ENCODE measurements at places on chromosomes 7 and 10. TPM values are rescaled to one million over a fixed set of nuclear protein-coding genes. Genes with fewer than 3 reads are reported as not detected.

DNA sequence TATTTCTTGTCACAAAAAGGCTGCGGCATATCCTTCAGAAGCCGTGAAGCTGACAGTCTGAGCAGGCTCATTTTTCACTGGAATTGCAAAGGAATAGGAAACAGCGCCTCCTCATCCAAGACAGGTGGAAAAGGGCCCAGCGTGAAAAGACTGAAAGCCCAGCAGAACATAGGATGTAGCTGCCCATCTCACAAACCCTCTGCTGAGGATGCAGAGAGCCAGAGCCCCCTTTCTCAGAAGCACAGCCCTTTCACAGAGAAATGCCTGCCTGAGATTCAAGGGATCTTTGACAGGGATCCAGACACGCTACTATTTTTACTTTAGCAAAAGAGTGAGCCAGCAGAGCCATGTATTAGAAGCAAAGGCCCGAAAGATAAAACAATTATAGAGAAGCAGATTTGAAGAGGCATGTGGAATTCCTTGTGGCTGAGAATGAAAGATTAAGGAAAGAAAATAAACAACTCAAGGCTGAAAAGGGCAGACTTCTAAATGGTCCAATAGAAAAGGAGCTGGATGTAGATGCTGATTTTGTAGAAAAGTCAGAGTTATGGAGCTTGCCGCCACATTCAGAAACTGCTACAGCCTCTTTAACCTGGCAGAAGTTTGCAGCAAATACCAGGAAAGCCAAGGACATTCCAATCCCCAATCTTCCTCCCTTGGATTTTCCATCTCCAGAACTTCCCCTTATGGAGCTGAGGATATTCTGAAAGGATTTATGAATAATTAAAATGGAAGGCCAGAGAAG lies 36.9 kb downstream of the GDI2 start:
- no peak for DNase-seq

- no peak for DNase-seq
Observed at GRCh38 chr7:158778471-158778870, 50.8 kb downstream of the ESYT2 start.

- no peak for DNase-seq
Observed at GRCh38 chr7:42549866-42550485, 313.0 kb upstream of the GLI3 start.

- DNase-seq: peak; percentile 87
Observed at GRCh38 chr7:159030490-159031134, 114.1 kb downstream of the VIPR2 start.

DNA sequence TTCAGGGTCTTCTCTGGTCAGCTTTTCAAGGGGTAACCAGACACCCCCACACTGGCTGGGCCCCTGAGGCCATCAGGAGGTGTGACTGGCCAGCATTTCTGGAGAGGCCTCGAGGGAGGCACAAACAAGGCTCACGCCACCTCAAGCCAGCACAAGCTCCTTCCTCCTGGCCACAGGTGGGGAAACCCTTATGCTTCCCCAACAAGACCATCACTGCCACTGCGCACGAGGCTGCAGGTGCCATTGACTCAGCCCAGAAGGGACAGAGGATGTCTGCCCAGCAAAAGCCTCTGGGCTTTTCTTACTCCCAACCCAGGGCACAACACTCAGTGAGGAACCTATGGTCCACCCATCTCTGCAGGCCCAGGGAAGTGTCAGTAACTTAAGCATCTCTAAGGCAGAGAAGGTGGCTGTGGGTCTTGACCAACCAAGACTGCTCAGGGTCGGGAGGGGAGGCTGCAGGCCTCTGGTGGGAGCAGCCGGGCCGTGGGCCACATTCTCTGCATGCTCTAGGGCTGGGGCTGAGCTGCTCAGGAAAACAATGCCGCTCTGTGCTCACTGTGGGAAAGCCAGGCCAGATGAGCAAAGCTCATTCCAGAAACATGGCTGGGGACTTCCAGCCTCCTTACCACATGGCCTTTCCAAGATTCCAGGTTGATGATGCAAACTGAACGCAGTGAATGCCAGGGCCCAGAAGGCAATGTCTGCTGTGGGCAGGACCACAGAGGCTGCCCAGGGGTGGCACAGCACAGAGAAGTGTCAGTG lies 24.2 kb upstream of the RASSF4 start:
- DNase-seq: no peak

DNA sequence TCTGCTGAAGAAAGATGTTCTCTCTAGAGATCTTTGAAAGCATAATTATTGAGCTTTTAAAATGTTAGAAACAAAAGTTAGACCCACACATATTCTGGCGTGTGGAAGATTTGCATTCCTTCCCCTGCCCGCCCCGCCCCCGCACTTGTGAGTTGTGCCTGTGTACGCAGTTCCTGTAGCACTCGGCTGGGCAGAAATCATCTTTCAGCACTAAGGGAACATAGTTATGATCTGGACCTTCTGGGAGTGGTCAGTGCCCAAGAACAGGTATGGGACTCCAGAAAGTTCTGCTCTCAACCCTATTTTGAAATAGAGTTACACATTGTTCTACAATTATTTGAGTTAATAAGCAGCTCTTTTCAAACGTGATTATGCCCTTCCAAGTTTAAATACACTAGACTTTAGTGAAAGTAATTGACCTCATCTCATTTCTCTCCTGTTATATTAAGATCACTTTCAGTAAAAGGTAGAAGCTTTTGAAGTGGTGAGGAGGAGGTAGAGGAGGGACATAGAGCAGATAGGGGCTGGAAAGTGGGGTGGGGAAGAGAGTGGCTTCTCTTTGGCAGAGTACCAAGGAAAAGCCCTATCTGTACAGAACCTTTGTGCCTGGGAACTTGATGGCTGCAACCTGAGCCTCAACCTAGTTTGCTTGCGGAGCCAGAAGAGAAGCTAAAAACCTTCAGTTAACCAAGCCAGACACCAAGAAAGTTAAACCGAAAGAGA lies 5.7 kb downstream of the BLVRA start:
- DNase-seq: peak; percentile 60

Gene EVX1
- total RNA-seq: not detected

- no peak for DNase-seq
Observed at GRCh38 chr10:22183771-22184461, 33.9 kb downstream of the EBLN1 start.

Gene DGKB
- total RNA-seq: 1.5 TPM

DNA sequence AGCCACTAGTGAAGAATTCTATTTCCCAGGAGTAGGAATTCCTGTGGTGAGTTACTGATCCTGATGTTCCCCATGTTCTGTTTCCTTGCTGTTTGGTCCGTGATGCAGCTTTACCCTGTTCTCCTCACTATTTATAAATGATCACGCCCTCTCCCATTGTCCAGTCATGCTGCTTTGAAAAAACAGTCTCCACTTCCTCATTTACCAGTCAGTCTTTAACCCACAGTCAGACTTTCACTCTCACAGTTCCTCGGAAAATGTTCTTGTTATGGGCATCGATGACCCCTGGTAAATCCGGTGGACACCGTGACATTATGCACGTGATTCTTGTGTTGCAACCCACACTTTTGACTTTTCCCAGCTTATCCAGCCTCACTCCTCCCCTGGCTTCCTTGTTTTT lies 14.4 kb downstream of the SCIN start:
- peak; percentile 12 for DNase-seq

- no peak for DNase-seq
Observed at GRCh38 chr10:119406137-119406536, 136.4 kb downstream of the RGS10 start.

GRCh38 chr10:129759214-129760002 lies 204.7 kb downstream of the EBF3 start:
- peak; percentile 15 for DNase-seq

DNA sequence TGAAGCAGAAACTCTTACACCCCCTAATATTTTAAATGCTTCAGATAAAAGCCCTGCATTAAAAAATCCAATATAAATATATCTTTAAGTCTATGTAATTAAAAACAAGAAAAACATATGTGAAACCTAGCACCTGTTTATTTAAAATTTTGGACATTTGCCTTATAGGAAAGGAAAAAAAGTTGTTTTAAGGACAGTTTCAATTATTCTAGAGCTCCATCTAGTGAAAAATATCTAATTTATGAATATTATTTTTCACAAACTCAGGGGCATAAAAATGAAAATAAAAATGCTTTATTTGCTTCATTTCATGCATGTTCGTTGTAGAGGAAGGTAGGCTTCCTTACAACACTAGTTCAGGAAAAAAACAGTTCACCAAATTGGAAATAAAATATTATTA lies 26.1 kb downstream of the ENKUR start:
- DNase-seq: no peak

DNA sequence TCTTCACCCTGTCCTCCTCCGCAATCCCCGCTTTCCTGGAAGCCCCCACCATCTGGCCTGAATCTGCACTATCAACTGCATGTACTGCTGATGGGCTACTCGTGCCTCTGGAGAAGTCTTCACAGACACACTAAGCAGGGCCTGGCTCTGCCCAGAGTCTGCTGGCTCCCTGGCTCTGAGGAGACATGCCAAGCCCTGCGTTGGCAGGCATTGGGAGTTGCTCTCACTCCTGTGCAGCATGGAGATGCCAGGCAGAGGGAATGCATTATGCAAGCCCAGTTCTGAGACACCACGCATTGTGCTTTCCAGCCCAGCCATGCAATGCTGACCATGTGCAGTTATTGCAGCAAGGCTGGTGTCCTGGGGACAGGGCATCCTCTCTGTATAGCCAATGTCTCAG lies 314.6 kb downstream of the CXCL12 start:
- DNase-seq: no peak

DNA sequence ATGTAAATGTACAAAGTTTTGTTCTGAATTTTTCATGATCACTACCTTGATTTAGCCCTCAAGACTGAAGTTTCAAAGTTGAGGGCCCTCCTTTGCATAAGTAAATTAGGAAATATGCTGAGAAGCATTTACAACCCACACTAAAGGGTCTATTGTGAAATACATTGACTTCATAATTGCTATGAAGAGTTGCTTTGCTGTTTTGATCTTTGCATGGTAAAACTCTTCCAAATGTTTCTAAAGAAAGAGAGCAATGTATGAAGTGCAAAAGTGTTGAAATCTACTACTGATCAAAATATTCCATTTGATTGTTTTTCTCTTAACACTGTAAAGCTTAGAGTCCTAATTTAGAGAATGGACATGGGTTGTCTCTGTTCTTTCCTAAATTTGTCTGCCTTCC lies 77.2 kb downstream of the C7orf25 start:
- no peak for DNase-seq

GRCh38 chr10:108452533-108452932 lies 1288.0 kb upstream of the SORCS1 start:
- DNase-seq: no peak

All from kidney (tissue), 22 donors.